Spleen (tissue), 13 donors: ENCODE measurements at places on chromosomes 12 and 14. TPM values are rescaled to one million over a fixed set of nuclear protein-coding genes. Genes with fewer than 3 reads are reported as not detected.
A peak's percentile ranks its signal among the peaks of the same experiment; 100 is the strongest.

DNA sequence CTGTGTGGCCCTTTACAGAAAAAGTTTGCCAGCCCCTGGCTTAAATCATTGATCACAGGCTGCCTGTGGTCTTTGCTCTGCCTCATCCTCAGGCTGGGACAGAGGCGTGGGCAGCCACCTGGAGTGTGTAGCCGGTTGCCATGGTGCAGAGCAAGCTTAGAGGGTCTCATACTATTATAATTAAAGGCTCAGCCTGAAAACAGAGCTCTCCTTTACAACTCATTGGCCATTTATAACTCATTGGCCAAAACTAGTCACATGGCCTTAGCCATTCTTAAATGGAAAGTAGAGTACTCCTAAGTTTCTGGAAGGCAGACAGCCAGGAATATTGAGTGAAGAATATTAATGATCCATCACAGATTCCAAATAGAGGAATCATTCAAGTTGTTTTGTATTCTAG lies 3.0 kb downstream of the HSP90B1 start:
- no peak for DNase-seq

DNA sequence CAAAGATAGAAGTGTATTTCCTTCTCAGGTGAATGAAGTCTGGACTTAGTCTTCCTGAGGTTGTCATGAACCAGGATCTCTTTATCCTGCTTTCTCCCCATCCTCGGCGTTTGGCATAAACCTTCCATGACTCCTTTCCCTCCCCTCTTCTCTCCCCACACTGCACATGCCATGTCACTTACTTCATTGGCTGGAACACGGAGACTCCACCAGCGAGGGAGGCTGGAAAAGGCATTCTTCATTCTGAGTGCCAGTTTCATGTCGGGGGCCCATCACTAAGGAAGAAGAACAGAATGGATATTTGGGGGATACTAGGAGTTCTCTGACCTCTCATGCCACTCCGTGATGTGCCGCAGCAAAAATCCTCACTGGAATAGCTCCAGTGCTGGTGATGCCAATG lies 105.6 kb downstream of the VCPKMT start:
- no peak for DNase-seq

- DNase-seq = no peak
Measured at GRCh38 chr12:13817131-13817530, 164.3 kb downstream of the GRIN2B start.

Gene LGMN
- 228 TPM for total RNA-seq

DNA sequence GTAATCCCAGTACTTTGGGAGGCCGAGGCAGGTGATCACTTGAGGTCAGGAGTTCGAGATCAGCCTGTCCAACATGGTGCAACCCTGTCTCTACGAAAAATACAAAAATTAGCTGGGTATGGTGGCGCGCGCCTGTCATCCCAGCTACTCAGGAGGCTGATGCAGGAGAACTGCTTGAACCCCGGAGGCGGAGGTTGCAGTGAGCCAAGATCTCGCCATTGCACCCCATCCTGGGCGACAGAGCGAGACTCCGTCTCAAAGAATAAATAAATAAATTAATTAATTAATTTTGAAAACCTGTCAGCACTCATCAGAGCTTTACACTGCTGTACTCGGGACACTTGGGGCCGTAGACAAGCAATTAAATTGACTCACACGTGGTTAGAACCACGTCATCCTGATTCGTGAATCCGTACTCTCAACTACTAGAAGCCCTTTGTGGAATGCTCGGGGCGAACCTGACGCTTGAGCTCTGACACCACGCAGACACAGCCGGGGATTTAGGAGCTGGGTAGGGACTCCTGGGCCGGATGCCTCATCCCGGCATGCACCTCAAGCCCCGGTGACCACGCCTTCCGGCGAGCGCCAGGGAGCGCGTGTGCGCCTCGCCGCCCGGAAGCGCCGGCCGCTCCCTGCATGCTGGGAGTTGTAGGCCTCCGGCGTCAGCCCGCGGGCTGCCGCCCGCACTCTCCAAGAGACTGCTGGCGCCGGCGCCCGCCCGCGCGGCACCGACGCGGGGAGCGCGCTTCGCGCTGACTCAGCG lies at the start of gene XPOT:
Gene XPOT, plus strand, starts transcription at position 686 of the 763 bp plus-strand sequence. CDS start 5,644 bp downstream, outside the sequence.
- peak; percentile 99 for DNase-seq

GRCh38 chr12:60844101-60844500 lies 1248.3 kb downstream of the SLC16A7 start:
- no peak for DNase-seq

- no peak for DNase-seq
Measured at GRCh38 chr12:125220404-125221273, 155.4 kb downstream of the AACS start.

Gene ENDOU
- 0.32 TPM for total RNA-seq

DNA sequence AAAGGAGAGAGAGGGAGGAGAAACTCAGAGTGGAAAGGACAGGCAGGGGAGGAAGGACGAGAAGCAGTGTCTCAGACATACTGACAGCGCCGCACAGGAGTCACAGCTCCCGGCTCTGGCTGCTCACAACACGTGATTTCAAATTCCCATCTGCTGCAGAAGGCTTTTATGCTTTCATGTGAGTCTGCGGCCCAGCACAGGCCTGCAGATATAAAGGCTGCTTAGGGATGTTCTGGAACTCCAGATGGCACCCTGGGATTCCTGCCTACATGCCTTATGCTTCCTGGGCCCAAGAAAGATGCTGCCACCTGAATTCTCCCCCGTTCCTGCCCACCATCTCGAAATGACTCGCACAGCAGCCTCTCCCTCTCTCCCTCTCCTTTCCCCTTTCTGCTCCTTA lies 89.6 kb downstream of the NUAK1 start:
- no peak for DNase-seq

GRCh38 chr12:110754101-110754793 lies 11.6 kb upstream of the PPP1CC start:
- DNase-seq = no peak

DNA sequence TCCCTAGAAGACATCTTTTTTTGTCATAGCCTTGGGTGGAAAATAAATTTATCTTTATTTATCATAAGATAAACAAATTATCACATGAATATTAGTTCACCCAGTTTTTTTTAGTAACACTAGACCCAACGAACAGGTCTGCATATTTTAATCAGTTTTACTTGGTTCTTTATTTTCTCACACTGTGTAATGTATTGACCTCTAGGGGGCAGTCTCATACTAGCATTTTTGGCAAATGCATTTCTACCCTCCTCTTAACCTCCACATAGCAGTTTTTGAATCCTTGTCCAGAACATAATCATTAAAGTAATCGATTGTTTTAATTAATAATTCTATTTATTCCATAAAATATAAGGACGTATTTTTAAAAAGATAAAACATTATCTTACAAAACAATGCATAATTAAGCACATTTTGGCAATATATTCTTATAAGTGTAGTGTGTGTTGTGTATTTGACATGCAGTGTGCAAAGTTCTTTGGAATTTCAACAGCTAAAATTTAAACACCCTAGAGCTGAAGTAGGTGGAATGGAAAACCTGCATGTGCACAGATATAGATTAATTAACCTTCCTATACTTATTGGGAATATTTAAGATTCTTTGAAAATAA lies 31.6 kb upstream of the PTPRQ start:
- DNase-seq = no peak

Gene TMEM63C
- total RNA-seq = 5.7 TPM

GRCh38 chr12:10632226-10632625 lies 18.8 kb upstream of the MAGOHB start:
- no peak for DNase-seq

DNA sequence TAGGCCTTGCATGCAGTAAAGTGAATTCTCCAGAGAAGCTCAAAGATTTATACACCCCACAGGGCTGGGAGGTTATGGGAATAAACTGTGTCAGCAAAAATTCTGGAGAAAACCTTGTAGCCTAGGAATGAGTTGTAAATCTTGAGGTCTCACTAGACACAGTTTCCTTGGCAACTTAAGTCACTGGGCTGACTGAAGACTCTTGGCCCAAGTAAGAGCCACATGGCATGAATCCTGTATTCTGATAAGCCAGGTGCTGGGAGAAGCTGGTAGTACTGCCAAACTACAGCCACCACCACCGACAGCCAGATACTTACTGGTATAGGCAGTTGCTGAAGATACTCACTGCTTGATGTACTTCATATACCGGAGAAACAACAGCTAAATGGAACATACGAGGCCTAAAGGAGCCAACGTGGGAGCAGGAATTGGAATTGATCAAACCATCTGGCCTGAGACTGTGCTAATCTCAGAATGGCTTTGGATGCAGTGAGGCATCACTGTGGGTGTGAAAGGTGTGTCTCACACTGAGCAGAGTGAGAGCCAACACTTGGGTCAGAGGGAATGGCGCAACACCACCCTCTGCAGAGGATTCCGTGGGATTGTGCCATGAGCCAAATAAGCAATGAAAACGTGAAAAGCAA lies 102.8 kb upstream of the TMCC3 start:
- no peak for DNase-seq

- DNase-seq = no peak
Measured at GRCh38 chr12:119060847-119061796, 79.8 kb downstream of the SRRM4 start.

DNA sequence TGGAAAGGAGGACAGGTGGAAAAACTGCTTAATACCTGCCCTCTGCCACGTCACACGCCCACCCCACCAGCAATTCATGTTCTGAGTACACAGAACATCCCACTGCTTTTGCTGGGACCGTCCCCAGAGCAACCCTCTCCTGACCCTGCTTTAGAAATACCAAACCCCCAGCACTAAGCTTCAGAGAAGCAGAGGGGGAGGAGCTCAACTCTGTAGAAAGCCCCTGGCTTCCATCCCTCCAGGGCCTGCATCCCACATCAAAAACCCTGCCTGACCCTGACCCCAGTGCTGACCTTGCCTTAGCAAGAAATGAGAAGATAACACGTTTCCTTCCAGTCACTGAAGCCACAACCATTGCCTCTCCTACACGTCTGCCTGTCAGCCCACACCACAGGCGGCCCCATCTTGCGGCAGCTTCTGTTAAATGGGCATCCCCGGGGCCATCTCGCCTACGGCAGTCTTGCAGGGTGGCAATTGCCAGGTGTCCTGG lies 19.7 kb downstream of the VDR start:
- DNase-seq = no peak

Gene GPR137C
- 1.9 TPM for total RNA-seq

Gene RFX4
- not detected for total RNA-seq

GRCh38 chr12:27014859-27015729 lies 910 bp upstream of the TM7SF3 start:
- no peak for DNase-seq

Gene OR4E1
- total RNA-seq = not detected

- no peak for DNase-seq
Measured at GRCh38 chr14:101624536-101624935, 63.2 kb downstream of the DIO3 start.

DNA sequence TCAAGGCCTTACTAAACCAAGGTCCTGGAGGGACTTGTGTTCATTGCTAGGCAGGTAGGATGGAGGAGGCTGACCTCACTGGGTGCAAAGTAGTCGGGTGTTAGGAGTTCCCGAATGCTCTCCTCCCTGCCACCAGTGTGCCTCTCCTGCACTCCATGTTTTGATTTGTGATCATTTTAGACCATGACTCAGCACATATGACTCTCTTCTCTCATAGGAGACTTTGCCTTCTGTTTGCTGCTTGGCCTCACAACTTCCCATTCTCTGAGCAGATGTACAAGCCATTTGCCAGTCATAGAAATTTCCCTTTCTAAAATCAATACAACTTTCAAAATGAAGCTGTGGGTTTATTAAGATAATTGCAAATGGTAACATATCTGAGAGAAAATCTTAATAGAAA lies 46.6 kb upstream of the LRIG3 start:
- no peak for DNase-seq

GRCh38 chr12:124698211-124698997 lies 131.0 kb upstream of the NCOR2 start:
- DNase-seq = no peak

- DNase-seq = no peak
Measured at GRCh38 chr12:19428246-19428645, 11.0 kb upstream of the AEBP2 start.

DNA sequence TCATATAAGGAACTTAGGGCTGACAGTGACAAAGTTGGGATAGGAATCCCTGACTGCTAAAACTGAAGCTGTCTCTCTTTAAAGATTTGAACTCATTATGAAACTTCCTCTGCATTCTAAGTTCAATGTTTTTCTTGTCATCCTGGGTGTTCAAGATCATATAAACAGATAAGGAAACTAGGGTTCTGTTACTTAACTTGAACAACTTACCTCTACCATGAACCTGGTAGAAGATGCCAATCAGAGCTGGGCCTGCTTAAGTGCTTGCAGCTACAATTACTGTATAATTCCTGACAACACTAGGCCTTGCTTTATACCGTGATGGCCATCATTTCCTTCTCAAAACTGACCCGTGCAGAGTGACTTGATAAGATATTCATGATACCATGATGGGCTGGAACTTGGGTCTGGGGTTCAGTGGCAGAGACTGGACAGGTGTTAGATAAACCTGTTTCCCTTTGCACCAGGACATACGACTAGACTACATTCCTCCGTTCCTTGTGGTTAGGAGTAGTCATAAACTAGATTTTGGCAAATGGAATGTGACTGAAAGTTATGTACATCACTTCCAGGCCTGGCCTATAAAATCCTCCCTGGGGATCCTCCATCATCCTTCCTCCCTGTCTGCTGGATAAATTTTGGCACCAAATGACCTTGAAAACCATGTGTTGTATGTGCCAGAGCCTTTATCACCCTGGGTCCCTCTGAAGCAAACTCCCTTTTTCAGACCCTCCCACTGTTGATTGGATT lies 172.2 kb upstream of the PRICKLE1 start:
- DNase-seq = no peak

GRCh38 chr12:71242511-71242910 lies 84.7 kb upstream of the TSPAN8 start:
- no peak for DNase-seq

Gene KRT78
- total RNA-seq = not detected

DNA sequence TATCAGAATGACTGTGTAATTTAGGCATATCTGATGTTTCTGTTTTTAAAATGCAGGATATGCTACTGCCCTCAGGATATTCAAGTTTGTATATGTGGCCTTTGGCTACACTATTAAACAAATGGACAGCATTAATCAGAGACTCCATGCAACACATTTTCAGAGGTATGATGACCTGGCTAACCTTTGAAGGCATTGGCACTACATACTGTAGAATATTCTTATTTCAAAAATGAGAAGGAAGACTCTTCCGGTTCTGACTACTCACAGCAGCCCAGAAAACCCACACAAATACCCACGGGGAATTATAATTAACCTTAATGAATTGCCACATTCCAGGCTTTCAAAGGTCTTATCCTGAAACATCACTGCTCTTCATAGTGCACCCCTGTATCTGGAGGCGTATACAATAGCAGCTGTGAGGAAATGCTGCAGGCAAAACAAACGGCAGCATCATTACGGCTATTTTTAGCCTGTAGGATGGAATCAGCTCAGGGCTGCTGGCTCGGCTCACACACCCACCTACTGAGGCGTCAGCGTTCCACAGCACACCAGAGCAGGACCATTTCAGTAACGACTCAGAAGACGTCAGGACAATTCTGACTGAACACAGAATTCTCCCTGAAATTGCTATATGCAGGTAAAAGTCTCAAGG lies 648.5 kb downstream of the RPS29 start:
- no peak for DNase-seq

GRCh38 chr12:20443792-20444191 lies 75.5 kb downstream of the PDE3A start:
- DNase-seq = no peak
